ENCODE measurements at places on chromosomes 6 and 20. TPM values are rescaled to one million over a fixed set of nuclear protein-coding genes. Genes with fewer than 3 reads are reported as not detected.

Gene CFAP206
- 0.19 TPM for total RNA-seq

Gene LGSN
- total RNA-seq, result not detected

Gene MYT1
- total RNA-seq, result not detected

Gene LST1
- 0.37 TPM for total RNA-seq

Gene MOCS1
- 12.8 TPM for total RNA-seq

Gene SYCP2
- total RNA-seq, result 3.1 TPM

Gene BTNL2
- total RNA-seq, result not detected

Gene FOXF2
- not detected for total RNA-seq

Gene BFSP1
- total RNA-seq, result 1.9 TPM

Gene OXT
- total RNA-seq, result not detected

Gene LAMA2
- total RNA-seq, result 0.74 TPM

Gene LY6G5B
- total RNA-seq, result 3.2 TPM

Gene TMX4
- 16.0 TPM for total RNA-seq

Gene CGA
- not detected for total RNA-seq

Gene STMND1
- total RNA-seq, result not detected

Gene PAQR8
- total RNA-seq, result 12.4 TPM

Gene NR2E1
- not detected for total RNA-seq

Gene SLX4IP
- 4.3 TPM for total RNA-seq

Gene NOX3
- not detected for total RNA-seq

Gene RNASET2
- 12.6 TPM for total RNA-seq

Gene C20orf144
- not detected for total RNA-seq

Gene BTN1A1
- not detected for total RNA-seq

All from dermis blood vessel endothelial cell (primary cell).